ENCODE measurements at places on chromosomes 1 and 21.

- DNase-seq = no peak
Measured at GRCh38 chr1:174788981-174789380, 210.8 kb upstream of the CACYBP start.

- DNase-seq = peak; percentile 11
Measured at GRCh38 chr1:58978096-58978495, 194.2 kb upstream of the JUN start.

GRCh38 chr1:59596432-59596831, 218.3 kb upstream of the HOOK1 start:
- no peak for DNase-seq

- no peak for DNase-seq
Measured at GRCh38 chr1:208835097-208835463, 590.9 kb upstream of the PLXNA2 start.

GRCh38 chr1:55302972-55303371, 87.8 kb upstream of the USP24 start:
- DNase-seq = no peak

- DNase-seq = no peak
Measured at GRCh38 chr1:72177711-72178110, 104.6 kb downstream of the NEGR1 start.

DNA sequence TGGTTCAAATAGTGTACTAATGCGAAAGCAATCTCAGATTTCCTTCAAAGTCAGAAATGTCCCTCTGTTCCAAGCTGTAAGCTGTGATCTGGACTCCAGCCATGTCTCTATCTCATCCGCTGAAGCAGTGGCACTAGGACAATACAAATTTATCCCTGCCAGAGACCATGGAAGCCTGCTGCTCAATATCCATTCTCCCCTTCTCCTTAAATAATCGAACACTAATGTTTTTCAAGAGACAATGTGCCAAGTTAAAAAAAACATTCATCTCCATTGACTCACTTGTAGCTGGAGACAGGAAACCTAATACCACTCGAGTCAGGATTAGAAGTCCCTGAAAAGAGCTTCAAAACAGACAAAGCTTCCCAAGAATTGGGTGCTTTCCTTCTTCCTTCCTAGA, 38.5 kb upstream of the PGBD5 start:
- no peak for DNase-seq

- peak; percentile 37 for DNase-seq
Measured at GRCh38 chr1:51231120-51231519, 5.0 kb upstream of the RNF11 start.

GRCh38 chr1:30883389-30884172, 25.0 kb downstream of the SDC3 start:
- DNase-seq = no peak

DNA sequence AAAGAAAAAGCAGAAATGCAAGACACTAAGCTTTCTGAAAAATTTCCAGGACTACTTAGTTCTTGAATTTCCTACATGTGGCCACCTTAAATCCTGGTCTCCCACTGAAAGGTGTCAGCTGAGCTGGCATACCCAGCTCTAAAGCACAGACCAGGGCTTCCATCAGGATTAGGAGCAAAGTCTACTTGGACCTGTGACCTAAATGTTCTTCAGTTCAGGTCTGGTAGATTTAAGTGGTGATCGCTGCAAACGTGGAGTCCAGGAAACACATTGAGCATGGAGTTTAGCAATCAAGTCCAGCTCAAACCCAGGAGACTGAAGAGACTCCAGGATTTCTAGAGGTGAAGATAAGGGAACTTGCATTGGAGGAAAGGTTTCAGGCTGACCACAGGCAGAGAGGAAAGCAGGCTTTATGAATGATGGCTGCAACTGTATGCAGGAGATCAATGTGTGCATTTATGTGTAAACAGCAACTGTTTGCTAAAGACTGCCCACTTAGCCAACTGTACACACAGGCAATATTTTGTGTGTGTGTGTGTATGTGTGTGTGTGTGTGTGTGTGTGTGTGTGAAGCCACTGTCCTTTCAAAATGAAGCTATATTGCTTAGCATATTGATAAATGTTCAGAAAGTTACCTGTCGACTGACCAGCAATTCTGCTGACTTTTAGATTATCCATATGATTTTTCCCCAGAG, 75.2 kb downstream of the LMX1A start:
- DNase-seq = no peak

DNA sequence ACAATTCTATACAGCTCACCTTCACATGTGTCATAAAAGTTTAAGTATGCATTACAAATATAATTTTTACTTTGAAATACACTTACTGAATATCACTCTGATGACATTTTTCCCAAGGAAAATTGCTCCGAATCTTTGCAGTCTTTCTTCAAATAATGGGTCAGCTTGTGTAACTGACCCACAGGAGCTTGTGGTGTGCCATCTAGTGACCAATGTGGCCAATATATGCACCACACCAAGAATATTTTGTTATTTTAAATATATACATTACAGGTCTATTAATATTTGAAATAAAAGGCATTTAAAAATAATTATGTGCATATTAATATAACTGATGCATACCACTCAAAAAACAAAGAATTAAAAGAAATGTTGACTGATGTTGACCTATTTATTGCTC, 271.4 kb downstream of the TBX15 start:
- no peak for DNase-seq

DNA sequence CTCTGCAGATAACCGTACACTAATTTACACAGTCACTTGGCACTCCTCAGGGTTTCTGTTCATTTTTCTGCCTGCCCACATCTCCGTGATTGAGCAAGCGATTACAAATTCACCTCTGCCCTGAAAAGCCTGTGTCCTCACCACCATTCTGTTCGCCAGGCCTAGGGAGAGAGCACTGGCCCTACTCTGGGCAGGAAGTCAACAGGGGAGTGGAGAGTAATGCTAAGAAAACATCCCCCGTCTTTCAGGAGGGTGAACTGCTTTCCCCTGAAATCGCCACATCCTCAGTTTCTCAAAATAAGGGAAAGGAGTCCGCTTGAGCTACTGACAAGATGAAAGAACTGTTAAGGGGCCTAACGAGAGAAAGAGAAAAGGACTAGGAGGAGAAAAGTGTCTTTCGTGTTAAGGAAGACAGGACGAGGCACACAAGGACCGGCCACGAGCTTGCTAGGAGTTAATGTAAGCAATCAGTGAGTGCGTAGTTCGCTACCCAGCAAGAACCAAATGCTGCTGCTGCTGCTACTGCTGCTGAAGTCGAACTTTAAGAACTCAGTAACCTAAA, 632 bp downstream of the PEX19 start:
- DNase-seq = peak; percentile 17

- no peak for DNase-seq
Measured at GRCh38 chr1:2251786-2252185, 23.7 kb downstream of the SKI start.

GRCh38 chr1:174136714-174137113, 22.6 kb upstream of the RABGAP1L start:
- no peak for DNase-seq

GRCh38 chr1:118154220-118154619, 30.8 kb downstream of the SPAG17 start:
- DNase-seq = no peak

DNA sequence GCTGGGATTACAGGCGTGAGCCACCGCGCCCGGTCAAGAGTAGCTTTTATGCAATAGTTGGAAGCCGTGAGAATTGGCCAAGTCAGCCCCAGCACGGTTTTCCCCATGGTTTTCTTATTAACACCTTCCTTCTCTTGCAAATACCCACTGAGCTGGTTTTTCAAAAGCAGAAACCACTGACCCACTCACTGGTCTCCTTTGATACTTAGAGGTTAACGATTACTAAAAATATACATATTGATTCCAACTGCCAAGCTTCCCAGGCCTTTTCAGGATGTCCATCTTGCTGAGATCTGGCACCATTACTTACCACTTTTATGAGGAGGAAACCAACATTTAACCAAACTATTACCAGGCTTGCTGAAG, 25.9 kb upstream of the TARDBP start:
- DNase-seq = no peak
